GOT3 (cell line): ENCODE measurements at places on chromosomes 11 and 22.

GRCh38 chr22:39405346-39406085, 5.9 kb downstream of the TAB1 start:
- DNase-seq: no peak

- peak; percentile 64 for DNase-seq
Measured at GRCh38 chr11:18383388-18384156, 10.8 kb upstream of the LDHA start.

DNA sequence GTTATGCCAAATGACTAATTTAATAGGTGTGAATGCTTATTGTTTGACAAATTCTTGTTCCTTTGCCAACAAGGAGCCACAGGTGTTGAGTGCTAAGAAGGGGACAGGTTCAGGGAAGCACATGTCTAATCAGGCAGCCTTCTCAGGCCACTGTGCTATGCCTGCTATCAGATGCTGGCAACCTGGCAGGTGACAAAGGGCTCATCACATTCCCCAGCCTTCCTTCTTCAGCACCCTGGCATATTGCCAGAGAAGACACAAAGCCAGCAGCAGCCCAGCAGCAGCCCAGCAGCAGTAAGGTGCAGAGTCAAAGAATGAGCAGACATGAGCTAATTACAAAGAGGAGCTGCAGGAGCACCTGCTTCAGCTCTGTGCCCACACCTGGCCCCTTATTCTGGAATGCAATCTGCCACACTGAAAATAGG, 68.2 kb downstream of the GUCY1A2 start:
- no peak for DNase-seq

DNA sequence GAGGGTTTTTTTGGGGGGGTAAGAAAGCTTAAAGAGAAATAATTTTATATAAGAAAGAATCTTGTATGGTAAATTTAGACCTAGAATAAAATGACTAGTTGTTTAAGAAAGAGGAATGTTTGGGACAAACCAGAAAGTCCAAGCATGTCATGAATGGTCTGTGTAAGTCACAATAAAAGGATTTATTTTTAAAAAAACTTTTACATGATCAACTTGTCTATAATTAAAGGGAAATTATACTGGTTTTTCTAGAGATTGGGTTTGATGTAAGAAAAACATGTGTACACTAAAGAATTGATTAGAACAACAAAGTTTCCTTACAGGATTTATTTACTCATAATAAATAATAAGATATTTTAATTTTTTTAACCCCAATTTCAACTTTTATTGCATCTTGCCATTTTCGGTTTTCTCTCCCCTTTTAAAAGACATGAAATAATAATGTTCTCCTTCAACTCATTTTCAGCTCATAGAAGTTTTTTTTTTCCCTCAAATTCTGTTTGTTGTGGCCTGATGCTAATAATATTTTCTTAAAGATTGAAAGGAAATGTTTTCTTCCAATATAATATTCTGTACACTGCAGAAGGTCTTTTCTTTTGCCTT, 35.4 kb upstream of the INCENP start:
- DNase-seq: no peak

GRCh38 chr11:88697139-88697538, 359.6 kb upstream of the CTSC start:
- no peak for DNase-seq

DNA sequence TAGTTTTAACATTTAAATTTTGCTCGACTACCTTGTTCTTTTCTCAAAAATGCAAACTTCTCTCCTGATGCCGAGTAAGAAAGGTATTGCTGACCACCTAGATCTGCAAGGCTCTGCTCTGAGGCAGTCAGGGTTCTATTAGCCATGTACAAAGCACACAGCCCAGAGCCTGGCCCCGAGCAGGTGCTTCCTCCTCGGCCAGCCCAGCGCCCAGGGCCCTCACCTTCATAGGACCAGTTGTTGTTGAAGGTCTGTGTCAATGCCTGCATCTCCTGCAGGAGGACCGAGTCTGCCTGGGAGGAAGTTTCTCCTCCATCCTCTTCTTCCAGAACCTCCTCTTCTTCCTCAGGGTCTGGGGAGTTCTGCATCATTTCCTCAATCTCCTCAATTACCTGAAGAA, 35.8 kb downstream of the FEZ1 start:
- DNase-seq: no peak

- DNase-seq: peak; percentile 25
Measured at GRCh38 chr11:62806611-62807121, 1.4 kb upstream of the NXF1 start.

GRCh38 chr11:104663190-104664140, 234.8 kb downstream of the CASP12 start:
- DNase-seq: no peak

GRCh38 chr22:44748524-44748923, 3.9 kb upstream of the ARHGAP8 start:
- no peak for DNase-seq

GRCh38 chr11:63532799-63533475, 3.7 kb upstream of the PLAAT4 start:
- no peak for DNase-seq
